ENCODE measurements at places on chromosomes 2 and 18.

- DNase-seq: no peak
These were observed 192.6 kb upstream of the ID2 start for GRCh38 chr2:8489221-8489620.

GRCh38 chr2:203360833-203361430 is 32.7 kb downstream of the ABI2 start:
- no peak for DNase-seq

DNA sequence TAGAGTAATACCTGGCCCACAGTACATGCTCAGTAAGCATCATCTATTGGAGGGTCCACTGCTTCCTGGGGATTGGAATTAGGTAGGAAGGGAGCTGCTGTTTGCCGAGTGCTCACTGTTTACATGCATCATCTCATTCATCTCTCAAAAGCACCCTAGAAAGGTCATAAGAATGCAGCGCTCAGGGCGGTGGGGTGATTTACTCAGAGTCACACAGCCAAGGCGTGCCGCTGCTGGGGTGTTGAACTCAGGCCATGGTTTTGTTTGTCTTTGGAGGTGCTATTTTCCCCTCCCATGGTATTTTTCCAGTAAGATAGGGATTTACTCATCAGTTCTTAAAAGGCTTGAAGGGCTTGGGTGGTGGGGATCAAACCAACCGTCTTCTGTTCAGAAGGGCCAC is 227.5 kb downstream of the LDLRAD4 start:
- DNase-seq: no peak

GRCh38 chr2:48978131-48978530 is 176.2 kb downstream of the FSHR start:
- no peak for DNase-seq

GRCh38 chr2:177540283-177540682 is 147.7 kb downstream of the AGPS start:
- DNase-seq: no peak

DNA sequence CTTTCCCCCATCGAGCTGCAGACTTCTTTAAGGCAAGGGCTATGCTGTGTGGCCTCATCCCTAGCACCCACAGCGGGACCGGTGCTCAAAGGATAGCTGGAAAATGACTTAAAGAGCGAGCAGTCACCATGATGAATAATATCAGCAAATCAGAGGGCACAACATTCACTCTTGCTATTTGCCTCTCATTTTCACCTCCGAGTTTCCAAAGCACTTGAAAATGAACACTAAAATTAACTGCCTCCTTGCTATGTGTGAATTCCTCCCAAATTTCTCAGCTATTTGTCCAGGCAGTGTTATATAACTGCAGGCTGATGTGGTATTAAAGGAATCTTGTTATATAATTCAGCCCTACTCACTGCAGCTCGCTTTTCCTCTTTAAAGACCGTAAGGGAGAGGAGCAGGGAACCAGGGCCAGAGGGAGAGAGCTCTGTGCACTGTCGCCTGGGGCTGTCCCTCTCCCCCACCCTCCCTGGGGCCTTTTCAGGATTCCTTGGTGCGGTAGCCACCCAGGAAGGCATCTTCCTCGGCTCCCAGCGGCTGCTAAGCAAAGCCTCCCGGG is 1.4 kb downstream of the CYS1 start:
- DNase-seq: no peak

- DNase-seq: no peak
These were observed 9.7 kb downstream of the ZBTB7C start for GRCh38 chr18:48399303-48400075.

GRCh38 chr18:50183556-50183955 is 11.4 kb downstream of the MYO5B start:
- DNase-seq: no peak

- DNase-seq: no peak
These were observed 138.3 kb upstream of the ETAA1 start for GRCh38 chr2:67258831-67259230.

DNA sequence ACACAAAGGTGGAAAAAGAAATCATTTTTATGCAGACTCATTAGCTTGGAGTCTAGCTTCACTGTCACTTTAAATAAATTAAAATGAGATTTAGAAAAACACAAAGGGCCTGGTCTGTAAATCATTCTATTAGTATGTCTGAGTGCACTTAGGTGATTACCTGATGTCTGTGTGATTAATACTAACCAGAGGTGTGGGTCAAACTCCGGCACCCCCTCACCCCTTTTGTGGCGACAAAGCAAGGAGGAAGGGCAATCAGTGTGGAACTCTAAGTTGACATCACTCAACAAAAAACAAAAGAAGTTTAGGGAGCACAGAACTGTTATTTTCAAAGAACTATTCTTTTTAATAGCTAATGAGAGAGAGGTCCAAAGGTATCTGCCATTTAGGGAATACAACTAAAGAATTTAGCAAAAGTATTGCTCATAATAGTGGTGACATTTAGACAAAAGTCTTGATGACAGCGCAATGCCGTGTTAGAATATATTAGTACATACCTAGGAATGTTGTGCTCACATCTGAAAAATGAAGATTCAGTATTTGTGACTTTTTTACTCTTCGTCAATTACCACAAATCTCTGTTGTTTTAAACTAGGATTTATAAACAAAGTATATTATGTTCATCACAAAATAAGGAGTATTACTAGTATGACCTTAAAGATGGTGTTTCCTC is 66.3 kb downstream of the ZEB2 start:
- DNase-seq: no peak

DNA sequence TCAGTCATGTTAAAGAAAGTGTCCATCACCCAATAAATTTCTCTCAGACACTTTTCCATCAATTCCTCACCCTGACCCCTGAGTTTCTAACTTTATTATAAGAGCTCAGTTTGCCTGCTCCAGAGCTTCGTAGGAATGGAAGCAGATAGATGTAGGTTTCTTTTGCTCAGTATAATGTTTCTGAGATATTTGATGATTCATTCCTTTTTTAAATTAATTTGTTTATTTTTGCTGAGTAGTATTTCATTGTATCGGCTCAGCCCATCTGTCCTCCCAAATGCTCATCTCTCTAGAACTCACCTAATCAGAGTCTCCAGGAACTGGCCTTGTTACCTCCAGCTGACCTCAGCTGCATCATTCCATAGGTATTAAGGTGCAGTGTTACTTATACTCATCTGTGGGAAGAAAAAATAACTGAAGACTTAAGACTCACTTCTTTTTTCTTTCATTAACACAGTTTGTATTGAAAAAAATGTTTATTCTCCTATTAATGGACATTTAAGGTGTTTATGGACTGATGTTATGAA is 11.9 kb upstream of the BCL2L11 start:
- DNase-seq: no peak

GRCh38 chr2:224354632-224355211 is 47.2 kb downstream of the FAM124B start:
- no peak for DNase-seq

DNA sequence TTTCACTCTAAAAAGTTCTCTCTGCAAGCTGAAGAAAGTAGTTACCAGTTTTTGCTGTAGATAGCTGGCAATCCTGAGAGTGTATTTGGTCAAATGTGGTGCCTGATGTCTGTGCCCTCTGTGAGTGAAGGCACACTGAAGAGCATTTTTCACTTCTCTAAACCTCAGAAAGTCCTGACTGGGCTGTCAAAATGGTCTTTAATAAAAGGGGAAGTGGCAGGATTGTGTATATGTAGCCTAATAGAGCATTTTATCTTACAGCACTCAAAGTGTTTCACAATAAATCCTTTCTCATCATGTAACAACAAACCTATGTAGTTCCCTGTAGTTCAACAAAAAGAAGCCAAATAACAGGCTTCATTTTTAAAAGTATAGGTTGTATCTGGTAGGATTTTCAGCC is 1552.3 kb upstream of the SLC39A10 start:
- no peak for DNase-seq

DNA sequence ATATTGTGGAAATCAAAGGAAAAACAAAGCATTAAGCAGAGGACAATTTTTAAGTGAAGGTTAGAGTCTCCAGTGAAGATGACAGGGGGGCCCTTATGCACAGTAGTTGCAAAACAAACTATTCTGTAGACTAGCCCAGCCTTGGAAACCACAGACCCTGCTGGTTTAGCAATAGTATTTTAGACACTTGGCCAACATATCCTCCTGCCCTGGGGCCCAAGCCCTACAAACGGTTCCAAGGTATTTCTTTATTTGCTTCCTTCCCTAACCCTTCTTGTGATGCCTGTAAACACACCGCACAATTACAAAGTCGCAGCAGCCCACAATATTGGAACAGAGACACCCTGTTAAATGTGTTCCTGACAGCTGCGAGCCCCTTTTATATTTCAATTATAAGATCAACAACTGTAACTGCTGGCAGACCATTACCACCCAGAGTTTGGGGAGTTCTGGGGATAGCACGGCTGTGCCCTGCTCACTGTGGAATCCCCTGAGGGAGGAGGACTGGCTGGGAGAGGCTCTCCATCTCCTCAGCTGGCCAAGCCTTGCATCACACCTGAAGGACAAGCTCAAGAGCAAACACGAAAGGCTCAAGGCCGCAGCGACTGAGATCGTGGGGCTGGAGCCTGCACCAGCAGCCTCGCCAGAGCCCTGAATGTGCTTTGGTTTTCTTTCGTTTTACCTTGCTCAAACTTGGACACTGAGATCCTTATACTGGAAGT is 282.2 kb upstream of the ATP5MC3 start:
- DNase-seq: no peak

- DNase-seq: no peak
These were observed 309.8 kb downstream of the C1D start for GRCh38 chr2:67752969-67753368.

DNA sequence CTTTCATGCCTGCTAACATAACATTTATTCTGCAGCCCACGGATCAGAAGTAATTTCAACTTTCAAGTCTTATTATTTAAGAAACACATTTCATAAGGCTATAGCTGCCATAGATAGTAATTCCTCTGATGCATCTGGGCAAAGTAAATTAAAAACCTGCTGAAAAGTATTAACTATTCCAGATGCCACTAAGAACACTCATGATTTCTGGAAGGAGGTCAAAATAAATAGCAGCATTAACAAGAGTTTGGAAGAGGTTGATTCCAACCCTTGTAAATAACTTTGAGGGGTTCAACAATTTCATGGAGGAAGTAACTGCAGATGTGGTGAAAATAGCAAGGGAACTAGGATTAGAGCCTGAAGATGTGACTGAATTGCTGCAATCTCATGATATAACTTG is 77.6 kb downstream of the CCDC148 start:
- no peak for DNase-seq

DNA sequence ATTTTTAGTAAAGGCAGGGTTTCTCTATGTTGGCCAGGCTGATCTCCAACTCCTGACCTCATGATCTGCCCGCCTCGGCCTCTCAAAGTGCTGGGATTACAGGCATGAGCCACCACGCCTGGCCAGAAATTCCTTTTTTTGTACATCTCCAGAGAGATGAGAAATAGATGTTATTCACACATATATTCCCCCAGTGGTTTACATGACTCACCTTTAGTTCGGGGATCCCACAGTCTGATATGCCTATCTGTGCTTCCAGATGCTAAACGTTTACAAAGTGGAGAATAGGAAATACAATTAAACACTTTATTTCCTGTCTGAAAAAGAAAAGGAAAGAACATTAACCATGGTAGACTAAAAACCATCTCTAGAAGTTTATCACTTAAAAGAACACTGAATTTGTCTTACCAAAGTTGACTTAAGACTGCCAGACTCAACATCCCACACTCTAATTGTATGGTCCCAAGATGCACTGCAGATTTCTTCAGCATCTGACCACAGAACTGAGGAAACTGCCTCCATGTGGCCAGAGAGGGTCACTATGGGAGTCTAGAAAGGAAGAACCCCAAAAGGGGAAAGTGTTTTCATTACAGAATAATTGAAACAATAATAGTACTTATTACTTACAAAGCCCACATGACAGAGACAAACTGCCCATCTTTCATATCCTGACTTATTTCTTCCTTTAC is 12.6 kb upstream of the ICA1L start:
- no peak for DNase-seq

DNA sequence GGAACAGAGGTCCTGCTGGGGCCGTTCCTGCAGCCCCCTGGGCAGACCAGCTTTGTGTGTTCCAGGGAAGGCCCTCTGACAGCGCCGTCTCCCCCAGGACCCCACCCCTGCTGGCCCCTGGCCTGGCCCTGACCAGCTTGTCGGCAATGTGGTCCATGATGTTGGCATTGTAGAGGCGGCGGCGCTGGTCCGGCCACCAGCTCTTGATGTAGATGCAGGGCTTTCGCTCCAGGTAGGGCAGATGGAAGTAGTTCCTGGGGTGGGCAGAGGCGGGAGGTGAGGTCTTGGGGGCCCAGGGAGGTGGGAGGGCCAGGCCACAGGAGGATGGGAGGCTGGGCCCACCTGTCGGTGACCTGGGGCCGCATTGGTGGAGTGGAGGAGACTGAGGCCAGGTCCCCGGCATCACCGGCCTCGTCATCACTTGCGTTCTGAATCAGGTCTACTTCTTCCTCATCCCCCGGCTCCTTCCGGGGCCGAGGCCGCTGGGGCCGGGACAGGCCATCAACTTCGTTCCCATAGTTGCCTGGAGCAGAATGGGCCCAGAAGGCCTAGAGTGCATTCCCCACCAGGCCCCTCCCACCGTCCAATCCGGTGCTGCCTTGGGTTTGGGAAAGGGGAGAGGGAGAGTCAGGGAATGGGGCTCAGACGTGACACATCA is 1.3 kb upstream of the OTOF start:
- no peak for DNase-seq

GRCh38 chr18:13254971-13255927 is 36.7 kb downstream of the LDLRAD4 start:
- no peak for DNase-seq

GRCh38 chr2:71409611-71410010 is 43.8 kb upstream of the DYSF start:
- no peak for DNase-seq

- no peak for DNase-seq
These were observed 91.1 kb upstream of the MAPK4 start for GRCh38 chr18:50468807-50469206.

DNA sequence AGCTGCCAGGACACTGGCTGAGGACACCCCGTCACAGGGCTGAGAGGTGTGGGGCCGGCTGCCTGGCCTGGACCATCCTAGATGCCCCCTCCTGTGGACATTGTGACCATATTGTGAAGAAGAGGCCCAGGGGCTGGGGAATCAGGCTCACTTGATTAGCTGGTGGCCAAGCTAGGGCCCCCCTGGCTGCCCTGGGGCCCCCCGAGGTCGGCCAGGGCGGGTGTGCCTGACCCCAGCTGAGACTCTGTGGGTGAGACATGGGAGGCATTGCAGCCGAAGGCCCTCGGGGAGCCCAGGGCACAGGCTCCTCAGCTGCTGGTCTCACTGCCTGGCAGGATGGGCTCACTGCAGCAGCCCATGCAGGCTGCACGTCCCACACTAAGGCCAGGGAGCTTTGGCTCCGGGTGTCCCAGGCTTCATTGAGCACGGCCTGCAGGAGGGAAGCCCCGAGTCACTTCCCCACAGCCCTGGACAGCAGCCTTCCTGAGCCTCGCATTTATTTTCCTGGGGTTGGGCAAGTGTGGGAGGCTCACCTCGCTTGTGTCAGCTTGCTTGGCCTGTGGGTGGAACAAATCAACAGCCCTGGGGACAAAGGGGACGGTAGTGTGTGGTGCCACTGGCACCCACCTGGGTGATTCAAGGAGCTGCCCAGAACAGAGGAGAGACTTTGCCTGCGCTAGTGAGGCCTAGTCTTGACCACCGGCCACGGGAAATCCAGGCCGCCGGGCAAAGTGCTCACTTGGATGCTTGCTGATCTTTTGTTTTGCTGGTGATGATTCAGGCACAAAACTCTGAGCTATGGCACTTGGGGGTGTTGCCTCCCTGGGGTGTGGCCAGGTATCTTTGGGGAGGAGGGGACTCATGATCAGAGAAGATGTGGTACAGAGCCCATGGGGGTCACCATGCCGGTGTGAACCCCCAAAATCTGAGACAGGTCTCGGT is 1.3 kb downstream of the GAL3ST2 start:
- DNase-seq: no peak

- no peak for DNase-seq
These were observed 93.4 kb downstream of the PPP1R1C start for GRCh38 chr2:182078988-182079602.
